ENCODE measurements at places on chromosomes 2 and 18.

DNA sequence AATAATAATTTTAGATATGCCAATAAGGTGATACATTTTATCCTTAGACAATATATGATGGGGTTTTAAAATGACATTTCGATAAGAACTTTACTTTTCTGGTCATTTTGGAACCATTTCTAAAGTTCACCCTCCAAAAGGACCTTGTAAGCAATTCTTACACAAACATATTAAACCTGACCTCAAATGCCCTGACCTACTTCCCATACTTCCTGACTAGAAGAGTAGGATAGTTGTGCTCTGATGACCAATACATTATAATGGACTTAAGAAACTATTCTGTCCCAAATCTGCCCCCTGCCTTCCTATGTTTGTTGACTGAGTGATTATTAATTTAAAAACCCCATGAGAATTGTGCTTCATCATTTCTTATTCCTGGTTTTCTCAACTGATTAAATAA, 24.6 kb downstream of the GCA start:
- DNase-seq: no peak

DNA sequence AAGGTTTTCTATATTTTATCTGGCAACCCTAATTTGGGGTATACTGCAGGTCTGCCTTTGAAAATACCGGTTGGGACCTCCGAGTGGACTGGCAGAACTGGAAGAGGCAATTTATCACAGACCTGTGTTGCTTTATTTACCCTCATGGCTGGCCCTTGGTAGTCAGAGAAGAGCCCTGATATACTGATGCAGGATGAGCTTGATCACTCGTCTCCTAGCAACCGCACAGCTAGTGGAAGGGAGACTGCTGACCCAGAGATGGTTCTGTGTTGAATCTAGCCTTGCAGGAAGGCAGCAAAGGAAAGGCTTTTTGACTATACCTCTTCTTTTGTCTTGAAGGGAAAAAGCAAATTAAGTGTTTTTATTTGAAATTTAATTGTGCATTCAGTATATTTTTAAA, 154.7 kb downstream of the EML6 start:
- DNase-seq: no peak

DNA sequence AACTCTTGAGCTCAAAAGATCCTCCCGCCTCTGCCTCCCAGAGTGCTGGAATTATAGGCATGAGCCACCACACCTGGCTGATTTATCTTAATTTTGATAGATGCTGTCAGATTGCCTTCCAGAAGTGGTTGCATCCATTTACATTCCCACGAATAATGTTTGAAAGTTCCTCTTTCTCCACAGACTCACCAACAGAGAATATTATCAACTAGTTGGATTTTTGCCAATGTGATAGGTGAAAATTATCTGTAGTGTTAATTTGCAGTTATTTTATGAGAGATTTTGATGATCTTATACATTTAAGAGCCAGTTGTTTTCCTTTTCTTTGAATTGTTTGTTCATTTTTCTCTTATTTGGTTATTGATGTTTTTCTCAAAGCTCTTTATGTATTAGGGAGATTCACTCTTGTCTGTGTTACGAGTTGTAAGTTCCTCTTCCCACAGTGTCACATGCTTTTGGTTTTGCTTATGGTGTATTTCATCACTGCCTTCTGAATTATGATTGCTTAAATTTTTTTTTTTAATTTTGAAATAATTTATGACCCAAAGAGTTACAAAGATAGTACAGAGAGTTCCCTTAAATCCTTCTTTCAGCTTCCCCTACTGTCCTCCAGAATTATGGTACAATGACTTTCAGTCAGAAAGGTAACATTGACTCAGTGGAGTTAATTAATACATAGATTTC, 20.7 kb upstream of the NT5DC4 start:
- DNase-seq: no peak

DNA sequence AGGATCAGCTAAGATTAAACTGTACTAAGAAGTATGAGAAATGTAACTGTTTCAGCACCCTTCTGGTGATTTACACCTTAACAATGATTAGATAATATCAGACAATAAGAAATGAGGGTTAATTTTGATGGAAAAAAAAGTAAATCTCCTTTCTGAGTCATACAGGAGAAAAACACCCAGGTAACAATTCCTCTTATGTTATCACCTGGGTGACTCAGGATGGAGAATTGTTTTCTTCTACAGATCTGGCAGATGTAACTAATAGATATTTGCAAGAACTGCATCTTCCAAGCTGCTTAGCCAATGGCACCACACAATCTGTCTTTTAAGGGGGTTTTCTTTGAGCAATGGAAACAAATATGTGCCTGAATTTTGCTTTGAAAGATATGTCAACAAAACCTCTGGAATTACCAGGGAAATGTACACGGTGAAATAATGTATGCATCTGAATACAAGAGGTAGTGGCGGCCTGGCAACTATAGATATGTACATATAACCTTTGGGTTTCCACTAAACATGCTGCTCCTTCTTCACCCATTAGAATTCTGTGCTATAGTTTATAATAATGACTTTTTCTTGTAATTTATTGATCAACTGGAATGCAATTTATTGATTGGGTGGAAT, 407.9 kb downstream of the CPS1 start:
- DNase-seq: no peak

DNA sequence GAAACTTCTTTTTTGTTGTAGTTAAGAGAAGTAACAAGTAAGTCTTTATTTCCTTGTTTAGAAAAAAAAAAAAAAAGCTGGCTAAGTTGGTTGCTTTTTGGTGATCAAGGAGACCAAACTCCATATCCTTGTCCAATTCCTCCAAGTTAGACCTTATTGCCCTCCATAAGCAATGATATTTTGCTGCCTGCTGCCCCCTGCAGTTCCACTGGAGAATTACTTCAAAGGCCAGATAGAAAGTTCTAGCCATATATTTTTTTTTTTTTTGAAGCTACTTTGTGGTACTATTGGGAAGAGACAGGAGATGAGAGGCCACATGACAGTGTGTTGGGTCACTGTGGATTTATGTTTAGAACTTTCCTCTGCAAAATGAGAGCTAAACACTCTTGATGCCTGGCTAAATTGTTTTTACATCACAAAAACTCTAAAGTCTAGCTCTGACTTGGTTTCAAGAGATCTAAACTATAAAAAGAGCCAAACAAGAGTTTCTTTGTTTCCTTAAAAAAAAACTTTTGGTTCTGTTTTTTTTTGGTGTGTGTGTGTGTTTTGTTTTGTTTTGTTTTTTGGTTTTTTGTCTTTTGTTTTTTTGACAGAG, 80.7 kb upstream of the RASGRP3 start:
- DNase-seq: no peak

DNA sequence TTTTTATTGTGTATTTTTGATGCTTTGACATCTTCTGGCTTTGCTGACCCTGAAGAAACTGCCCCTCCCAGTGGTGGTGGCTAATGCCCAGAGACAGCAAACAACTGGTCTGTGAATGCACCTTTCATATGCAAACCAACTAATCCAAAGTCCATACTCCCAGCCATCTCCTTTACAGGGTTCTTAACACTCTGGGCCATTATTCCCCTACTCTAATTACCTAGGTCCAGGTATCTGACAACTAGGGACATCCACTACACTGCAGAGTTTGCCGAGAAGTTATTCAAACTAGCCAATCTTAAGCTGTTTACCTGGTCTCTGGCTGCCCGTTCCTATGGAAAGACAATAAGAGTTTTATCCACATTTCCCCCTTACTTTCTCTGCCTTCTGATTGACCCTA, 73.6 kb downstream of the FSHR start:
- no peak for DNase-seq

GRCh38 chr2:15223887-15224286, 337.2 kb downstream of the NBAS start:
- no peak for DNase-seq

DNA sequence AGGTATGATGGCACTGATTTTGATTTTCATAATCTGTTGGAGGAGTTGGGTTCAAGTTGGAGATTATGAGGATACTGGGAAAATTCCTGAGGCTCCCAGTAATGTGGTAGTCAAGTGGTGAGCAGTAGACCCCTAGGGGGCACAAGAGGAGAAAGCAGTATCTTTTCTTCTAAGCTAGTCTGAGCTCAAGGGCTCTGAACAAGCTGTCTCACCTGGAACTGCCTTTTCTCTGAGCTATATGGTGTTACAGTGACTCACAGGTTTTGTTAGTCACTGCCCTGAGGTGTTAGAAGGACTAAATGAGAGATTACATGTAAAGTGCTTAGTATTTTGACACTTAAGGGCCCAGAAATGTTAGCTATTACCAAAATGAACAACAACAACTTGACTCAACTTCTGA, 42.2 kb downstream of the CD302 start:
- no peak for DNase-seq

Measured in substantia nigra (tissue), 51 donors.